ENCODE measurements at places on chromosomes 6 and 20. TPM values are rescaled to one million over a fixed set of nuclear protein-coding genes. Genes with fewer than 3 reads are reported as not detected.

CST2 gene
- total RNA-seq: not detected

EFCAB8 gene
- total RNA-seq: 1.1 TPM

DNA sequence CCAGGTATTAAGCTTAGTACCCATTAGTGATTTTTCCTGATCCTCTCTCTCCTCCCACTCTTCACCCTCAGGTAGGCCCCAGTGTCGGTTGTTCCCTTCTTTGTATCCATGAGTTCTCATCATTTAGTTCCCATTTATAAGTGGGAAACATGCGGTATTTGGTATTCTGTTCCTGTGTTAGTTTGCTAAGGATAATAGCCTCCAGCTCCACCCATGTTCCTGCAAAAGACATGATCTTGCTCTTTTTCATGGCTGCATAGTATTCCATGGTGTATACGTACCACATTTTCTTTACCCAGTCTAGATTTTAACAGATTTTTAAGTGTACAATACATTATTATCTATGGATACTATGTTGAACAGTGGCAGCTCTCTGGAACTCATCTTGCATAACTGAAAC is 44.4 kb downstream of the CYP24A1 start:
- no peaks in the 10 kb centered on the region for H3K4me1 ChIP-seq
- H3K27me3 ChIP-seq: peaks cover 2% of the 10 kb centered on the region
- H3K4me3 ChIP-seq: no peak overlapping the region
- no peak for DNase-seq
- H3K27ac ChIP-seq: no peak overlapping the region

- H3K4me1 ChIP-seq: peaks cover 13% of the 10 kb centered on the region
- H3K27me3 ChIP-seq: no peaks in the 10 kb centered on the region
- no peak for DNase-seq
- no peak overlapping the region for H3K27ac ChIP-seq
- no peak overlapping the region for H3K4me3 ChIP-seq
These were observed 280.6 kb upstream of the PLCB4 start for GRCh38 chr20:8788275-8788674.

GRCh38 chr6:18328070-18328469 is 59.1 kb upstream of the RNF144B start:
- H3K36me3 ChIP-seq: no peaks in the 10 kb centered on the region
- no peak overlapping the region for H3K27ac ChIP-seq
- peaks cover 4% of the 10 kb centered on the region for H3K27me3 ChIP-seq

GRCh38 chr6:147022041-147022440 is 182.2 kb upstream of the STXBP5 start:
- no peaks in the 10 kb centered on the region for H3K27me3 ChIP-seq
- no peak for DNase-seq
- no peak overlapping the region for H3K27ac ChIP-seq

DNA sequence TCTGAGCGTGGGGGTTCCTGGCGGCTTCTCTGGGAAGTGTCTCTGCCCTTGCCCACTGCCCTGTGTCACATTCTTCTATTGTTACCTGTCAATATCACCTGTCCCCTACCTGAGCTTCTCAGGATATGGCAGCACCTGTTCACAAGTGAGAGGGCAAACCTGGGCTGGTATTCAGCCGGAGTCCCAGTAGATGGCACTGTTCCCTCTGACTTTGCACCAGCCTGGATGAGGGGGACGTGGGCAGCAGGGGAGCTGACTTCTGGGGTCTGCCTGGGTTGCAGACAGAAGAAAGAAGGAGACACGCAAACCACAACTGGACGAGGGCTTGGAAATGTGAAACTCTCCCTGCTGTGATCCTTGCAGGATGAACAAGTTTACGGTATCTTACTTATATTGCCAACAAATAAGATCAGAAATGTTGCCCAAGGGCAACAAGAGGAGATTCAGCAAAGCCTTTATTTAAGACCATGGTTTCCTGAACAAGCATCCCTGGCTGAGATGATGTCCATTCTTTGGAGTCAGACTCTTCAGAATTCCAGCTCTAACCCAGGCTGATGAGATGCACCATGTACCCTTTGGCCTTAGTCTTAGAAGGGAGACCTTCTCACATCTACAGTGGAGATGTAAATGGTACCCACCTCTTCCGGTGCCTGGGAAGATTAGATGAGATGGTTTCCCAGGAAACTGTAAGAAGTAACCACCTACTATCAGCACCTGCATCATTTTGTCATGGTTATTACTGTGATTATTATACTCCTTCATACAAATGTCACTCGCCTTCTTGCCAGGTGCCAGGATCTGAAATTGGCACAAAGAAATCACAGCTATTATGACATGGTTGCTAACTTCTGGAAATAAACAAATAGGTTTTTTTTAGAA is 400.0 kb upstream of the CDH4 start:
- DNase-seq: peak; percentile 60
- H3K4me1 ChIP-seq: no peaks in the 10 kb centered on the region
- no peaks in the 10 kb centered on the region for H3K36me3 ChIP-seq
- no peaks in the 10 kb centered on the region for H3K27me3 ChIP-seq
- no peak overlapping the region for H3K4me3 ChIP-seq

GRCh38 chr6:115467726-115468125 is 593.0 kb downstream of the FRK start:
- no peaks in the 10 kb centered on the region for H3K36me3 ChIP-seq
- no peaks in the 10 kb centered on the region for H3K4me1 ChIP-seq
- no peak overlapping the region for H3K27ac ChIP-seq
- no peak for DNase-seq
- H3K27me3 ChIP-seq: no peaks in the 10 kb centered on the region
